ENCODE measurements at places on chromosomes 13 and 19. TPM values are rescaled to one million over a fixed set of nuclear protein-coding genes. Genes with fewer than 3 reads are reported as not detected.

DNA sequence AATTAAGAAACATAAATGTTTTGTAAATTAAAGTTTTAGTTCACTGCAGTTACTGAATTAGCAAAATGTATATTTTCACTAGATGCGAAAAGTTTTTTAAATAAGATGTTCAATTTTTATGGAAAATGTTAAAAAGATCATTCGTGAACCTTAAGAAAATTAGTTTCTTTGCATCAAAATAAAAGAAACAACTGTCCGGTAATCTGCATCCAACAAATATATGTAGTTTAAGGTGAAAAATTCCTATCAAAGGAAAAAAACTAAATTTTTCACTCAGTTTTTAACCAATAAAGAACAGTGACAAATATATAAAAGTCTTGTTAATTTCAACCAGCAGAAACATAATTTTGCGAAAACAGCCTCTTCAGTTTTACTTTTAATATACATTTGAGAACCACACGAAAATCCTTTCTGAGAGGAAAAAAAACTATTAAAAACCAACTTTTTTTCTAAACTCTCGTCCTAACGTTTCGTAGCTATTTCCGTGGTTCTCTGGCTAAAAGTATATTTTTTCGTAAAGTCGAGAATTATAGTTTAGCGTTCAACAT is 64.5 kb downstream of the KCNRG start:
- DNase-seq = no peak

GRCh38 chr19:7197760-7198696 is 96.2 kb downstream of the INSR start:
- peak; percentile 93 for DNase-seq

DNA sequence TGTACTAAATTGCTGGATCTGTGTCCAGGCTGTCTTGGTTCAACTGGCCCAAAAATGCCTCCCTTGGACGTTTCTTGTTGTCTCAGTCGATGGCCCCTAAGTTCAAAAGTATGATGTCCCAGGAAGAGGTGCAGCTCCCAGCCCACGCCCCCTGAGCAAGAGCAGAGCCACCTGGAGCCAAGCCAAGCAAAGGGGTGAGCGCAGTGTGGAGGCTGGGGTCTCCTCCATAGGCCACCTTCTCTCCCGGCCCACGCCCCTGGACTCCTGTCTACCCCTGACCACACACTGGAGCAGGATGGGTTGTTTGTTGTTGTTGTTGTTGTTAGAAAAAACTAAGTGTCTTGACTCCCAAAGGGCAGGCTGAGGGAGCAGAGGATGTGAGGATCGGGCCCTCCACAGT is 26.0 kb upstream of the NPAS1 start:
- no peak for DNase-seq

DNA sequence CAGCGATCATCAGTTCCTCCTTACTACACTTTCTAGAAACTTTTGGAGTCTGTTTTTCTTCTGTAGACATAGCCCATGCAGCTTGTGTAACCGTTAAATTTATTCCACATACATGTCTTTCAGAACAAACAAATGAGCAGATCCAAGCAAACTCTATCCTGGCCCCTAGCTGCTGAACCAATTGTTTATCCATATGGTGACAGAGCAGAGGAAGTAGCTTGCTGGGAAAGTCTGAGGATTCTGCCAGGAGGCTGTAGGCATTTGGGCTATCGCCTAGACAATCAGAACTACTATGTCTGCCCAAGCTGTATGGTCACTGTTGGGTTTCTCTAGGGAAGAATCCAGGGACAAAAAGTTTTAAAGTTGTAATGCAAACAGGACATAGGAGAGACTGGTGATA is 343.7 kb downstream of the SPRY2 start:
- no peak for DNase-seq

DNA sequence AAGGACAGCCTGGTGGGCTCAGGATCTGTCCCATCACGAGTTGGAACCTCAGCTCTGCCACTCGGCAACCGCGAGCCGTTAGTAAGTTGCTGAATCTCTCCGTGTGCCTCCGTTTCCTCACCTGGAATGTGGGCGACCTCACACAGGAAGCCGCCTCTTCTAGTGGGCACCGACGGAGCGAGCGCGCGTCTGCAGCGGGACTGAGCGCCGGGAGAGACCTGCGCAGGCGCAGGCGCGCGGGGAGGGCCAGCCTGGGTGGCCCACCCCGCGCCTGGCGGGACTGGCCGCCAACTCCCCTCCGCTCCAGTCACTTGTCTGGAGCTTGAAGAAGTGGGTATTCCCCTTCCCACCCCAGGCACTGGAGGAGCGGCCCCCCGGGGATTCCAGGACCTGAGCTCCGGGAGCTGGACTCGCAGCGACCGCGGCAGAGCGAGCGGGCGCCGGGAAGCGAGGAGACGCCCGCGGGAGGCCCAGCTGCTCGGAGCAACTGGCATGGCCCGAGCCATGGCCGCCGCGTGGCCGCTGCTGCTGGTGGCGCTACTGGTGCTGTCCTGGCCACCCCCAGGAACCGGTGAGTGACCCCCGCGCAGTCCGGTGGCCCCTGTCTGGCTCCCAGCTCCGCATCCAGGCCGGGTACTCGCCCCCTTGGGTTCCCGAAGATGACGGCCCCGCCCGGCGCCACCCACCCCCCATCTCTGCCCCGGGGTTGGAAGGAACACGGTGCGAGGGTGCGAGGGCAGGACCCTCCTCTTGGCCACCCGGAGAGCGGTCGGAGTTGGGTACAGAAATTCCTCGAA is at the start of gene PVR:
Gene PVR, plus strand, starts transcription at position 306 of the 797 bp plus-strand sequence. Its CDS starts 187 bp downstream, at position 493.
- DNase-seq = no peak

- no peak for DNase-seq
These were observed 131.5 kb upstream of the USP29 start for GRCh38 chr19:56988299-56988698.

KLK13 gene
- 4.9 TPM for total RNA-seq

APOC4 gene
- total RNA-seq = not detected

PLVAP gene
- total RNA-seq = 10.9 TPM

All from skin of body (tissue), 3 donors.